ENCODE measurements at places on chromosomes 3 and 15.

- no peak for DNase-seq
These were observed 180.3 kb upstream of the UBE3A start for GRCh38 chr15:25619076-25619475.

DNA sequence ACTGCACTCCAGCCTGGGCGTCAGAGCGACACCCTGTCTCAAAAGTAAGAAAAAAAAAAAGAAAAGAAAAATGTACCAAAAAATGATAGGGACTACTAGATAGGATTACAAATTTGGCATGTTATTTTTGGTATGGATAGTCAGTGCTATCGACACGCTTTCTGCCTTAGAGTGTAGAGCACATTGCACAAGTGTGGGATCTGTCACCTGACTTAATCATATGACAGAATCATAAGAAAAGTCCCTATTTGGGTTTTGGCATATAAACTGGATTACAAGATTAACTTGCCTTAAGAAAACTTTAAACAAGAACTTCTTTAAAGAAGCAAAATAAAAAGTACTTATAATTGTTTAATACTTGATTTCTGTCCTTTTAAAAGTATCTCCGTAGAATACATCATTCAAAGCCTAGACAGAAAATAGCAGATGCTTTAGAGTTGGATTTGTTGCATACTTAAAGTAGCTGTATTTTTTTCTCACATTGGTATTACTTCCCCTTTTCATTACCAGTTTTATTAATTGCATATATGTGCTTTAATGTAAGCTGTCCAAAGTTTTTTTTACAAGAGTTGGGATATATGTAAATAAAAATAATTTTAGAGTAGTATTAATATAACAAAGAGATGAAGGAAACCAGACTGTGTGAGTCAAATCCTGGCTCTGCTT lies 7.8 kb downstream of the ATP6V1A start:
- no peak for DNase-seq

GRCh38 chr3:155321418-155321817 lies 27.9 kb upstream of the STRIT1 start:
- no peak for DNase-seq

GRCh38 chr15:98684436-98684835 lies 36.1 kb downstream of the IGF1R start:
- DNase-seq, result no peak

DNA sequence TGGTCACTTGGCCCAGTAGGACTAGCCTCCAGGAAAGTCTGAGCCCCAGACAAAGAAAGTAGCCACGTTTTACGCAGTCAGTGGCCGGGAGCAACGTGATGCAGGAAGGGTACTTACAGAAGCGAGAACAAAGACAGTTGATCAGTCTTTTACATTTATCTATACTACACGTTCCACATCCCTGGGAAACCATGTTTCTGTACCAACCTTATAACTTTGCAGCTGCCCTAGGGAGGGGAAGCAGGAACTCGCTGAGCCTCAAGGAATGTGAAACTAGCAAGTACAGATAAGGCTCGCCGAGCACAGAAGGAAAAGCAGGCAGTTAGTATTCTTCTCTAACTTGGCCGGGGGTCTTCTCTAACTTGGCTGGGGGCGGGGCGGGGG lies 3.4 kb upstream of the KNL1 start:
- DNase-seq, result no peak

All from non-pigmented ciliary epithelial cell (primary cell).